Midbrain (tissue), 1 donor: ENCODE measurements at places on chromosomes 11 and 22.

GRCh38 chr11:118087931-118088330 lies 1.2 kb upstream of the SMIM35 start:
- DNase-seq: no peak

DNA sequence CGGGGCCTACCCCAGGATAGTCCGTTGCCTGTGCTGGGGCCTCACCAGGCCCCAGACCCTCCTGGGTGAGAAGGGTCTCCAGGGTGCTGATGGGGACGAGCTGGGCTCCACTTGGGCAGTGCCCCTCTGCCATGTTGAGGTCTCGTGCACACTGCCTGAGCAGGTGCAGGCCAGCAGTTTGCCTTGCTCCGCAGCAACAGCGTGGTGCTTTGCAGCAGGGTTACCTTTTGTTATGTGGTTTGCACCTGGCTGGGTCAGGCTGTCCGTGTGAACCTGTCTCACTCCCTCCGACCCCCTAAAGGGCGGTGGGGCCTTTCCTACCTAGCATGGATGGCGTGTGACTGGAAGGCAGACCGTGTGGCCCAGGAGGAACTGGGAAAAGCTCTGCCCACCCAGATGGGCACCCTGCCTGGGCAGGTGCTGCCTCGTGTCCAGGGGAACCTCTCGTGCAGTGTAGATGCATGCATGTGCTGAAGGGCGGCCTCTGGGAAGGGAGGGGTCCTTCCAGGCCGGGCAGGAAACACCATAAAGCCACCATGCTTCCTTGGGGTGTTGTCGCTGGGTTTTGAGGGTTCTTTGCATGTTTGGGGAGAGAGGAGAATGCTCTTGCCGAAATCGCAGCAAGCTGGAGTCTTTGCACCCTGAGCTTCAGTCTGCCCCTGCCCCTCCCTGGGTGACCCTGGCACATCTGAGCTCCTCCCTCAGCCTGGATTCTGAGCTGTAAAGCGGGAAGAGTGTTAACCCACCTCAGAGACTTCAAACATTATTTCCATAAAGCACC lies 75.4 kb upstream of the PPARA start:
- no peak for DNase-seq

- peak; percentile 91 for DNase-seq
Measured at GRCh38 chr11:95705485-95706124, 84.0 kb downstream of the FAM76B start.

GRCh38 chr11:44988981-44989635 lies 38.4 kb upstream of the TP53I11 start:
- no peak for DNase-seq

GRCh38 chr11:116534270-116534975 lies 238.4 kb downstream of the BUD13 start:
- DNase-seq: no peak

DNA sequence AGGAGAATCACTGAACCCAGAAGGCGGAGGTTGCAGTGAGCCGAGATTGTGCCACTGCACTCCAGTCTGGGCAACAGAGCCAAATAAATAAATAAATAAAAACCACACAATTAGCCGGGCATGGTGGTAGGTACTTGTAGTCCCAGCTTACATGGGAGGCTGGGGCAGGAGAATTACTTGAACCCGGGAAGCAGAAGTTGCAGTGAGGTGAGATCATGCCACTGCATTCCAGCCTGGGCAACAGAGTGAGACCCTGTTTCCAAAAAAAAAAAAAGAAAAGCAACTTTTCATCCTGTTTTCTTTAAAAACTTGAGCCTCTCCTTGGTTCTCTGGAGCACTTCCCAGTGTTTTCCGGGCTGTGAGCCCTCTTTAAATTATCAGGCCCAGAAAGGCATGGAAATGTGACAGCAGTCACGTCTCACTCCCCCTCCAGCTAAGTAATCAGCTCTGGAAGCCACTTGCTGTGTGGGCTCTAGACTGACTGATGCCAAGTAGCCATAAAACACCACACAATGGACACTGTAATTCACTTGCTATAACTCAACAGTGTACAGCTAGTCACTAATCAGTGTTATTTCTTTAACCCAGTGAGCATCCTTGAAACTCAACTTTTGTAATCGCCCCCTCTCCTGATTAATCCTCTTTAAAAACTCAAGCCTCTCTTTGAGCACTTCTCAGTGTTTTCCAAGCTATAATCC lies 13.0 kb upstream of the MCHR1 start:
- DNase-seq: peak; percentile 22

DNA sequence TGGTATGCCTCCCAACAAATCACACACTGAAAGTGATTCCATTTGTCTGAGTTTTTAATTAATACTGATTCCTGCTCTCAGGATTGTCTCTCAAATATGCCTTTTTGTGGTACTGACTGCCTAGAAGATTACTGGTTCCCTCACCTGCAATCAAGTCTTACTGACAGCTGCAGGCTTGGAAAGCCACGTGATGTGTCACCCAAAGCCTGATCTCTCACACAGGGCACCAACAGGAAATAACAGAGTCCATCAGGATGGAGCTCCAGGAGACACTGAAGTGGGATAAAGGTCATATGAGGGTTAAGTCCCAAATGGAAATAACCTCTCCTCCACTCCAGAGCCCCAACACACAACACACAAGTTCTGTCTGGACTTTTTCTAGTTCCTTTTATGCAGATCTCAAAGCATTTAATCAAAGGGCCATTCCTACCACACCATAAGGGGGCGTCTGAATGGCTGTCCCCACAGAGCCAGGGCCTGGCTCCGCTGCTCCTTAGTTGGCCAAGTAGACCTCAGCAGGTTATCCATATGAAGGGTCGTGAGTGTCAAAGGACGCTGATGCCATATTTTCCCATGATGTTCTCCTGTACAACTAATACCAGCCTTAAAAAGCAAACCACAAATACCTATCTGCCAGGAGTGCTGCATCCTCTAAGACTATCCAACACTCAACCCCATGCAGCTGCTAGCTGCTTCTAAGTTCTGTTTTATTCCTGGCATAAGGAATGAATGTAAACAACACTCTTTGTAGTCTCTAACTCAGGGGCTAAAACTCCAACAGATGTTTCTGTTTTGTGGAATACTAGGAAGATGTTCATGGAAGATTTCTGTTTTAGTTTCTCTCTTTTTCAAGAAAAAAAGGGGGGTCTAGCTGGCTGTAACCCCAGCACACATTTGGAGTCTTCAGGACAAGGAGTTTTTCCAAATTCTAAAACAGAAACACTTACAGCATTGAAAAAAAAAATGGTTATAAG lies 13.0 kb downstream of the SCUBE2 start:
- no peak for DNase-seq

- DNase-seq: no peak
Measured at GRCh38 chr22:20530368-20531153, 23.2 kb downstream of the MED15 start.

DNA sequence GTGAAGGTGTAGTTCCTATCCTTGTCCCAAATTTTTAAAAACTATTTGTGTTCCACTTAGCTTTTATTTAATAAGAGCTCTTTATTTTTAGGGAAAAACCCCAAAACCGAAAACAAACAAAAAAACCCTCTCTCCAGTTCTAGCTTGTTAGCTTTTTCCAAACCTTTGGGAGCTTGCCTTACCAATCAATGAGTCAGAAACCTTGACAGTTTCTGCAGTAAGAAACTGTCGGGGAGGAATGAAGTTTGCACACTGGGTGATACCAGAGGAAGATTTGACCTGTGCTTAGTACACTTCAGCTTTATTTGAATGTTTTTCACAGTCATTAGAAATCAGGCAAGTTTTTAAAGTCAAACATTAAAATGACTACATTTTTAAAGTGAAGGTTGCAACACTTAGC lies 105.0 kb downstream of the FAT3 start:
- DNase-seq: no peak

DNA sequence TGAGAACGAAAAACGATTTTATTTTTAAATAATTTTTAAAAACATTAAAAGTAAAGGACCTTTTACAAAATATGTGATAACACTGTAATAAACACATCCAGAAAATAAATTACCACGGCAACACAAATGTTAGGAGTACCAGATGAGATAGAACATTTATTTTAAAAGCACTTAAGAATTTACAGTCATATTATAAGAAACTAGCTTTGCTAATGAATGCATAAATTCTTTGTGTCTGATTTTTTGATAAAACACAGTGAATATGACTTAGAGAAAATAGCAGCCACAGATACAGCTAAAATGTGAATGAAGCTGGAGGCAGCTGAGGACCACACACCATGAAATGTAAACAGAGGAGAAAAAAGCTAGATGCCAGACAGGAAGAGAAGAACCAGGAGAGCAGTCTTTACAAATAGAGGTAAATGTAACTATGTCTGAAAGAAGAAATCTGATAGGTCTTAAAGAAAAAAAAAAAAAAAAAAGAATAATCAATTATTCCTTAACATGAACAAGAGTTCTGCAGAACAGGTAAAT lies 14.6 kb downstream of the CCDC34 start:
- no peak for DNase-seq

GRCh38 chr11:83284501-83285150 lies 1.5 kb downstream of the CCDC90B start:
- no peak for DNase-seq

- no peak for DNase-seq
Measured at GRCh38 chr11:114441921-114442320, 2.7 kb downstream of the REXO2 start.

DNA sequence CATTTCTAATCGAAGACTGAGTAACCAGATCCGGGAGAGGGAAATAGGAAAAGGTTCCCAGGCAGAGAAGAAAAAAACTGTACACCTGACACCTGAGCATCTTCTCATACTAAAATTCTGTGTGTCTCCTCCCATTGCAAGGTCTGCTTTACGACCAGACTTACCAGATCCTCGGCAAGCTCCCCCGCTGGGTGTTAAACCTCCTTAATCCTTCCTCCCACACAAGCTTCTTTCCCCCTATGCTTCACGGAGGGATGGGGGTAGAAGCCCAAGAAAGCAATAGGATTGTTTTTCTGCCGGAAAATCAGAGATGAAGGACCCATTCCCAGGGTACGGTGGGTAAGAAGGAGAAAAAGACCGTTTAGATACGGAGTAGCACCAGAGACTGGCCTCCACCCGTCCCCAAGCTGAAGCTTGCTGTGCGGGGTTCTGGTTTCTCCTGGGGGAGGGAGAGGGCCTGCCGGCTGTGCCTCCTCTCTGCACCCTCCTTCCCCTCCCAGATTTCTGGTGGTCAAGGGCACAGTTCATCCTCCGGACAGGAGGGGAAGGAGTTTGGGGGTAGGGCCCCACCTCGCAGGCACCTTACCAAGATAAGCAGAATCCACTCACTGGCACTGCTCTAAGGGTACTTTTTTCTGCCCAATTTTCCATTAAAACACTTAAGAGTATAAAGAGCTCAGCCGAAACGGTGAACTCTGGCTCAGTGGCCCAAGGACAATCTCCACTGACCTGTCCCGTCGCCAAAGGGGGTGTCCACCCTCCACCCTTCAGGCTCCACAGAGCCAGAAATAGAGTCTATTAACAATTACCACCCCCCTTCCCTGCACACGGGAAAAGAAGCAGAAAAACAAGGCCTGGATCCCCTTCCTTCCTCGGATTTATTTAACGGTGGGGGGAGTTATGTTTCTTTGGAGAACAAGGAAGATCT lies 1.2 kb downstream of the TOB2 start:
- peak; percentile 38 for DNase-seq

DNA sequence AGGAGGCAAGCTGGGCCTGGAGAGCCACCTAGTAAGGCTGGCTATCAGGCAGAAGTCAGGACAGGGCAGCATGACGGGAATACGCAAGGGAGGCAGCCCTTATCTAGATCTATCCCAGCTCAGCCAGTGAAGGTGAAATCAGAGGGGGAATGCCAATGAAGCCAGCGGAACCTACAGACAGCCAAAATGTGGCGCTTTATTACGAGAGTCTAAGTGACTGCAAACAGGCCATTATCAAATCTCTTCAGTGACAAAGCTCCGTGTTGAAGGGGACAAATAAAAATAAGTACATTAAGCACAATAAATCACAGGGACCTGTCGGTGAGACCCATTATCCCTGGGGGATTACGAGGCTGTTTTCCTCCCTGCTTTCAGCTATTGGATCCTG lies 22.8 kb downstream of the LARGE1 start:
- DNase-seq: no peak

DNA sequence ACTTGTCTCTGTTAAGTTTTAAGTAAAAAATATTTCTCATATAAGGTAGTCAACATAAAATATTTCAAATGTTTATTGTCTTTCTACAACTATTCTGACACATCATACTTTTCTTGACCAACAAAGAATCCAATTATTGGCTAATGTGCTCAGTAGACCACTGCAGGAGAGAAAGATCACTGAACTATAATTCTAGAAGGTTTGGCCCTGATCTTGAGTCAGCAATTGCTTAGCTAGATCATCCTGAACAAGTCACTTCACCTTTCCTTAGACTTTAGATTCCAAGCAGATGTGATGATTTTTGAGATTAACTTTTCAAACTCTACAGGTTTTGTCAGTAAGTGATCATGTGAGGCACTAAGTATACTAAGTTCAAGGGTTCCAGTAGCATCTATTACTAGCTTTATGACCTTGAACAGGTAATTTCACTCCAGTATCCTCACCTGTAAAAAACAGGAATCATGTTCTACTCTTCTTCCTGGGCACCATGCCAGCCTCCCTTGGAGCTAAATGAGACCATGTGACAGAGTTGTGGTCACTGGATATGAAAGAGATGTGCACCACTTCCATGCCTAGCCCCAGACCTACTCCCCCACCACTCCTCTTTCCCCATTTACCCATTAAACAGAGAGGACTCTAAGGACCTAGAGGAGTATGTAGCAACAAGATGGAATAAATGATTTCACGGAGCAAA lies 17.3 kb downstream of the PGM2L1 start:
- no peak for DNase-seq

GRCh38 chr11:111135101-111135500 lies 110.4 kb upstream of the POU2AF2 start:
- DNase-seq: no peak

DNA sequence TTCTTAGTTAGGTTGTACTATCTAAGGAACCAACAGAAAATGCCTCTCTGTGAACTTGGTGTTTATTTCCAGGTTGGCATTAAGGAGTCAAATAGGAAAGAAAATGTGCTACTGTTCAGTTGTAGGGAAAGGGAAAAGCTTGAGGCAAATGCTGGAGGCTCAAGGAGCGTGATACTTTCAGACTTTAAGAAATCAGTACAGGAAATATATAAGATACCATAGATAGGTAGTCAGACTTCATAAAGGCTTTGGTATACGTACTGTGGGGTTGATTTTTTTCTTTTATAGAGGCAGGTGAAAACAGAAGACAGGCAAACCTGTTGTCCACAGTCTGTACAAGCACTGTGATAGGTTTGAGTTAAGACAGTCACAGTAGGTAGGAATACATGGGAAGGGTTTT lies 30.8 kb downstream of the EP300 start:
- DNase-seq: no peak

GRCh38 chr22:20238901-20239675 lies 29.0 kb downstream of the RTN4R start:
- DNase-seq: no peak

DNA sequence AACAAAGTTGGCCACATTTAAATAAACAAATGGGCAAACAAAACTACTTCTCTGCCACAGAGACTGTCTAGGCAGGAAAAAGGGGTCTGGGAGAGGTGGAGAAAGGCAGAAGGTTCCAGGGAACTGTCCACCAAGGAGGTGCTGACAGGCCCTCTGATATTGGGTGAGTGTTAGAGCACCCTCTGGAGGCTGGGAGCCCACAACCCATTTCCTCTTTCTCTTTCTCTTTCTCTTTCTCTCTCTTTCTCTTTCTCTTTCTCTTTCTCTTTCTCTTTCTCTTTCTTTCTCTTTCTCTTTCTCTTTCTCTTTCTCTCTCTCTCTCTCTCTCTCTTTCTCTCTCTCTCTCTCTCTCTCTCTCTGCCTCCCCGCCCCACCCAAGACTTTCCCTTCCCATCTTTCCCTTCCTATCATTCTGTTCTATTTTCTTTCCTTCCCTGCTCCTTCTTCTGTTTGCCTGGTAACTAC lies 912.8 kb downstream of the DLG2 start:
- DNase-seq: peak; percentile 40

- no peak for DNase-seq
Measured at GRCh38 chr22:21816787-21817496, 50.5 kb downstream of the MAPK1 start.
